Chondrocyte (in vitro differentiated cells): ENCODE measurements at places on chromosomes 5 and 9. TPM values are rescaled to one million over a fixed set of nuclear protein-coding genes. Genes with fewer than 3 reads are reported as not detected.

The CATSPER3 gene
- 0.17 to 0.64 TPM (median 0.39 TPM) in 3 replicates for total RNA-seq

The ANP32B gene
- 77.6 to 86.1 TPM (median 86.0 TPM) in 3 replicates for total RNA-seq

The DTWD2 gene
- 7.9 to 10.5 TPM (median 9.0 TPM) in 3 replicates for total RNA-seq

The GRM6 gene
- not detected in 3 replicates for total RNA-seq

DNA sequence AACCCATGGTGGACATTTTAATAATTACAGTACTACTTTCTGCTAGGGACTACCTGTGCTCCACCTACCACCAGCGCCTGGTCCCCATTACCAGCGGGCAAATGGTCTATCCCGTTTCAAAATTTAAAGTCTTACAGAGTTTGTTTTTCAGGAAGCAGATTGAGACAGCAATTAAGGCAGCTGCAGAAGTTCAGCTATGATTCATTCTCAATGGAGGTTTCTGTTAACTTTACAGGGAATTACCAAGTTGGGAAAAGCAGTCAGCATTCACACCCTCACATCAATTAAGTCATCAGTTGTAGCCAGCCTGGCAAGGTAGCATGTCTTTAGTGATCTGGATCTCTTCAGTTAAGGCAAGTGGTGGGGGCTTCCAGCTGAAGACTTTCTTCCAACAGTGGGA lies 410.6 kb upstream of the DAB2 start:
- H3K4me1 ChIP-seq: peaks cover 10% of the 10 kb centered on the region
- peaks cover 10% of the 10 kb centered on the region for H3K36me3 ChIP-seq
- H3K27me3 ChIP-seq: no peaks in the 10 kb centered on the region
- no peak overlapping the region for H3K27ac ChIP-seq
- no peak overlapping the region for H3K4me3 ChIP-seq

- no peak for DNase-seq
- no peaks in the 10 kb centered on the region for H3K27me3 ChIP-seq
- H3K27ac ChIP-seq: no peak overlapping the region
- no peak overlapping the region for H3K4me3 ChIP-seq
- no peaks in the 10 kb centered on the region for H3K4me1 ChIP-seq
These were observed 14.7 kb upstream of the LARP1 start for GRCh38 chr5:154740483-154740882.

DNA sequence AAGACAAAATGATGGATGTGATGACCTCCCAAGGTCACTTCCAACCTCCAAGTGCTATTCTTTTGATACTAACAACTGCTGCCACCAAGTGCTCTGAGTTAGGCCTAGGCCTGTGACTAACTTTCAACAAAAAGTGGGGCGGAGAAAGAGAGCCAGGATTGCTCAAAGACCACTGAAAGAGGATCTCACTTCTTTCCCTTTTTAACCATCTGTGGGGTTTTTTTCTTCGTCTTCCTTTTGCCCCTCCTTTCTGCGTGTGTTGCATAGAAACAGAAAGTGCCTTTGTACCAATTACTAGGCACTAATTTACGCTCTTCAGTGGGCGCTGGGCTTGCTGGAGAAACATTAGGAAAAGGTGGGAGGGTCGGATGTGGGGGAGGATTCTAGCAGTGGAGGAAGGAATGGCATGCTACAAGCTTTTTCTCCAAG lies 8.0 kb downstream of the KLF9 start:
- no peaks in the 10 kb centered on the region for H3K36me3 ChIP-seq
- no peaks in the 10 kb centered on the region for H3K27me3 ChIP-seq
- peak overlapping the region; percentile 35 for H3K4me3 ChIP-seq
- H3K4me1 ChIP-seq: peaks cover 85% of the 10 kb centered on the region

DNA sequence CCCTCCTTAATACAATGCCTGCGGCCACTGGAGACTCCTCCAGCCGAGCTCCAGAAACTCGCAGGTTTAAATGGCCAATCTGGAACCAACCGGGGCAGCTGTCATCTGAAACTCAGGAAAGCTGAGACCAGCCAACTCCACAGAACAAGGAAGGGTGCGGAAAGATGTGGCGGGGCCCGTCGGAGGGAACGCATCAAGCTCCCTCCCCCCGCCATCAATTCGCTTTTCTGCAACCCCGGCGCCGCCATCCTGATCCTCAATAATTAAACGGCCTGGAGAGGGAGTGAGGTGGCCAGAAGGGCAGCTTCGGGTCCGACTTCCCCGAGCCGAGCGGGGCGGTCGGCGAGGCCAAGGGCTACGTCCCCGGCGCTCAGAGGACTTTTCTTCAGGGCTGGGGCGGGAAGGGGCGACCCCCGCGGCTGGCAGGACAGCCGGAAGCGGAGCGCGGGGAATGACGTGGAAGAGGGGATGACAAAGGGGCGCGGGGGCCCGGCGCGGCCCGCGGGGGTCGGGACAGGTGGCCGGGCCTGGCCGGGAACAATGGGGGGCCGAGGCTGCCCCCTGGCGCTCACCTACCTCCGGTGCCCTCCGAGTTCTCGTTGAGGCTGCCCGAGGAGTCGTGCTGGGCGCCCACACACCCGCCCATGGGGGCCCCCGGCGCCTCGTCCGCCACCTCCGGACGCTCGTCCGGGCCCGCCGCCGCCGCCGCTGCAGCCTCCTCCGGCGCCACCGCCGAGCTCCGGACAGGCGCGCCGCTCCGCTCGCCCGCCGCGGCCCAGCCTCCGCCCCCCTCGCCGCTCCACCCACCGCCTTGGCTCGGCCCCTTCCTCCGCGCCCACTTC lies at the start of gene UBTD2:
UBTD2 (minus strand) TSS at position 745 of the 842 bp plus-strand sequence; CDS start at position 646, 99 bp downstream.
- no peaks in the 10 kb centered on the region for H3K27me3 ChIP-seq
- H3K27ac ChIP-seq: peak within 1 kb of the TSS; percentile 95
- H3K36me3 ChIP-seq: no peaks in the 10 kb centered on the region

GRCh38 chr5:143187495-143187894 lies 216.0 kb downstream of the NR3C1 start:
- H3K36me3 ChIP-seq: no peaks in the 10 kb centered on the region
- no peaks in the 10 kb centered on the region for H3K27me3 ChIP-seq
- H3K4me3 ChIP-seq: no peak overlapping the region

- DNase-seq: peak; percentile 98
- peak within 1 kb of the TSS; percentile 84 for H3K4me3 ChIP-seq
- no peaks in the 10 kb centered on the region for H3K27me3 ChIP-seq
- peak within 1 kb of the TSS; percentile 99 for H3K27ac ChIP-seq
These were observed at the start of gene ZFYVE16 for GRCh38 chr5:80407735-80408483. TSS of gene ZFYVE16 (plus strand) at chr5:80408064. CDS start at chr5:80434148, 26,084 bp downstream.

DNA sequence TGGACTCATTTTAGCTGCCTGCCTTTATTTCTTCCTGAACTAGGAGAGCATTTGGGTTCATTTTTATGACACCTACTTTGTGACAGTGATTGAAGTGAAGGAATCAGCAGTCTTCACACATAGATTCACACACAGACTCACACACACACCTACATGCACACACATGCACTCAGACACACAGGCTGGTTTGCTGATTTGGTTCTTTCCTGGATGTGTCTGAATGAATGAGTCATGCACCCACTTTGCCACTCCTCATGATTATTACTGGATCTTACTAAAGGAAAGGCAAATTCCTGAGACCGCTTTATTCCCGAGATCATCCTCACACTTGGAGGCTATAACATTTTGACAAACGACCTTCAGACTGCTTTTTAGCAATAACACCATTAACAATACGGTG lies 529.5 kb downstream of the AGTPBP1 start:
- no peak for DNase-seq
- peaks cover 2% of the 10 kb centered on the region for H3K27me3 ChIP-seq
- H3K4me1 ChIP-seq: peaks cover 13% of the 10 kb centered on the region
- H3K36me3 ChIP-seq: no peaks in the 10 kb centered on the region
- H3K4me3 ChIP-seq: no peak overlapping the region
- no peak overlapping the region for H3K27ac ChIP-seq

GRCh38 chr5:112023766-112024165 lies 266.8 kb upstream of the NREP start:
- H3K27me3 ChIP-seq: no peaks in the 10 kb centered on the region
- DNase-seq: no peak
- no peak overlapping the region for H3K4me3 ChIP-seq
- no peaks in the 10 kb centered on the region for H3K36me3 ChIP-seq

DNA sequence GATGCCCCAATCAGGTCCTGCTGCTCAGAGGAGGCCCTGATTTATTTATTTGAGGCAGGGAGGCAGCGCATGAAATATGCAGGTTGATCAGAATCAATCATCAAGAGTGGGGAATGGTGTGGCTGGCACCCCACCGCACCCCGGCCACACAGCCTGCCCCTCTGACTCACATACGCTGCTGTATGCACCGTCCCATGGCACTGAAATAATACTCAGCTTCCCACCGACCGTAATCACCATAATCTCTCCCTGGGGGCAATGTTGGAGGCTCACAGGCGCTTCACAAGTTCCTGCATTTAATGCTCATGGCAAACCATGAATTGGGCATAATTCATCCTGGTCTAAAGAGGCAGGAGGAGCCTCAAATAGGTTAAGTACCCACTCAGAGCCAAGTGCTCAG lies 141.2 kb upstream of the TBC1D2 start:
- H3K27me3 ChIP-seq: peaks cover 41% of the 10 kb centered on the region
- no peak overlapping the region for H3K4me3 ChIP-seq
- no peaks in the 10 kb centered on the region for H3K36me3 ChIP-seq
- DNase-seq: no peak

DNA sequence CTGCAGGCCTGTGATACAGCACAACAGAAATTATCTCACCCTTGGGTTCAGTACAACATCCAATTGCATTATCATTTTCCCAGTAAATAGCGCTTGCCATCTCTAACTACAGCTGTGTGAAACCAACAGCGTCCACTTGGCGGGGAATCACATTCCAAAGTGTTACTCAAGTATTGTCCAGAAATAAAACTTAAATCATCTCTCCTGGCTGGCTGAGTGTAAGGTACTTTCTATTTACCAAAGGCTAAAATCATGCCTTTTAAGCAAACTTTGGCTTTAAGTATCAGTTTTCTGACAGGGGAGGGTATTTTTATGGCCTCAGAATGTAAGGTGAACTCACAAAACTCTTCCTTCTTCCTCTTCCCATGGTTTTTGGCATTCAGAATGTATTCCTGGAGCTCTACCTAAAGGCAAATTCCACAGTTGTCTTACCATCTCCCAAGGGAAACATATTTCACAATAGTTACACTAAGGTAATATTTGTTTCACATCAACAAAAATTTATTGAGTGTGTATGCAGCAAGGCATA lies 205.6 kb upstream of the MPDZ start:
- no peak overlapping the region for H3K4me3 ChIP-seq
- no peak for DNase-seq
- H3K27ac ChIP-seq: no peak overlapping the region

- peaks cover 8% of the 10 kb centered on the region for H3K36me3 ChIP-seq
- H3K27me3 ChIP-seq: no peaks in the 10 kb centered on the region
- H3K4me1 ChIP-seq: peaks cover 93% of the 10 kb centered on the region
- peak overlapping the region; percentile 19 for H3K4me3 ChIP-seq
- H3K27ac ChIP-seq: peak overlapping the region; percentile 90
- no peak for DNase-seq
These were observed 42.9 kb downstream of the CXXC5 start for GRCh38 chr5:139690803-139691629.

DNA sequence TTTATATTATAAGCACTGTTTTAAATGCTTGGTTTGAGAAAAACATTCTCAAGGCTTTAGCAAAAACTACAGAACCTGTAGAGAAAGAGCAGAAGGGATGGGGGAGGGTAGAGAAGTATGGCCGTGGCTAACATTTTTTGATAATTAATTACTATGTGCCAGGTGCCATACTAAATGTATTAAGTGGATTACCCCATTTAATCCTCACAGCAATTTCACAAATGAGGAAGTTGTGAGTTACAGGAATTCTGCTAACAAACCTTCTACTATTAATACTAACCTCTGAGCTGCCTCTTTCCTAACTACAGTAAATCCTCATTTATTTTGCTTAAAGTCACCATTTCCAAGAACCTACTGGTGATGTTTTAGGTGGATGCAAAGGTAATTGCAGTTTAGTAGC lies 157.9 kb downstream of the RNF180 start:
- no peaks in the 10 kb centered on the region for H3K27me3 ChIP-seq
- H3K4me3 ChIP-seq: no peak overlapping the region
- DNase-seq: no peak
- H3K36me3 ChIP-seq: peaks cover 10% of the 10 kb centered on the region
- no peak overlapping the region for H3K27ac ChIP-seq

- no peaks in the 10 kb centered on the region for H3K36me3 ChIP-seq
- no peak overlapping the region for H3K27ac ChIP-seq
- no peak for DNase-seq
- H3K4me3 ChIP-seq: no peak overlapping the region
These were observed 90.9 kb upstream of the MTAP start for GRCh38 chr9:21711504-21711903.

DNA sequence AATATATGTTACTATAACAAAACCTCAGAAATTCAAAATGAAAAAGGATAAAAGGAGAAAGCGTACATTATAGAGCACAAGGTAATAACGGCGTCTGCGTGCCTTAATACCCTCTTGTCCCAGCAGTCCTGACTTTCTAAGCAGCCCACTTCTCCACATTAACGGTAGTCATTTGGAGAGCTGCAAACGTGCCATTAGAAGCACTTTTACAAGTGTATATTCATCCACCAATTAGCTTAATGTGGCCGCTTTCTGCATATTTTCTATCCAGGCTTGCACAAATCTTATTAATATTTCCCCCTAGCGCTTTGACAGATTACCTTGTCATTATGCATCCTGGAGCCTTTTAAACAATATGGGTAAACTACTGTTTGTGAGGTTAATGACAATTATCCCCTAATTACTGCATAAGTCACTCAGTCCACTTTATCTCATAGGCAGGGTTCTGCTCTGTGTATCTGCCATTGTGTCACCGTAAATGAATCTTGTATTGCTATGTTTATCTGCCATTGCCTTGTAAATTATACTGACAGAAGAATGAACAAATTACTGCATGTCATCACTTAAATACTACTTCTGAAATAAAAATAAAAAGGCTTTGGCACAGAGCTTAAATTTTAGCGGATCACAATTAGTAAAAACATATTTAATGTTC lies 421.3 kb downstream of the BNC2 start:
- no peaks in the 10 kb centered on the region for H3K36me3 ChIP-seq
- no peaks in the 10 kb centered on the region for H3K27me3 ChIP-seq
- no peak for DNase-seq
- no peak overlapping the region for H3K27ac ChIP-seq
- H3K4me1 ChIP-seq: peaks cover 12% of the 10 kb centered on the region
- H3K4me3 ChIP-seq: no peak overlapping the region
